ENCODE measurements at places on chromosomes 5 and 9.

DNA sequence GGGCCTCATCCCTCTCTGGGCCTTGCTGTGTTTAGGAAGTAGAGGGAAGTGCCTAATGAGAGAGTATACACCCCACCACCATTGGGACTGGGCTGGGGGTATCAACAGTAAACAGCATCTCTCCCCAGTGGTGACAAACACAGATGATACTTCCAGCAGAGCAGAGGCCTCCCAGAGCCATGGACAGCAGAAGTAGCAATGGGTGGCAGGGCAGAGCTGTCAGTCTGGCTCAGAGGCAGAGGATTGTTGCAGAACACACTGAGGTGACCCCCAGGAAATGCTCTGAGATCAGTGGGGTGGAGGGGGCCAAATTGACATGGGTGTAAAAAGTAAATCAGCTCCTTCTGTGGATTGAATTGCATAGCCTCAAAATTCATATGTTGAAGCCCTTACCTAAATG lies 12.1 kb upstream of the P4HA2 start:
- no peak for DNase-seq

- DNase-seq = peak; percentile 42
Observed at GRCh38 chr5:10734037-10734709, 26.9 kb downstream of the DAP start.

- DNase-seq = no peak
Observed at GRCh38 chr5:176882567-176882903, 16.6 kb downstream of the HK3 start.

GRCh38 chr5:150299571-150300327 lies 3.0 kb downstream of the ARSI start:
- no peak for DNase-seq

DNA sequence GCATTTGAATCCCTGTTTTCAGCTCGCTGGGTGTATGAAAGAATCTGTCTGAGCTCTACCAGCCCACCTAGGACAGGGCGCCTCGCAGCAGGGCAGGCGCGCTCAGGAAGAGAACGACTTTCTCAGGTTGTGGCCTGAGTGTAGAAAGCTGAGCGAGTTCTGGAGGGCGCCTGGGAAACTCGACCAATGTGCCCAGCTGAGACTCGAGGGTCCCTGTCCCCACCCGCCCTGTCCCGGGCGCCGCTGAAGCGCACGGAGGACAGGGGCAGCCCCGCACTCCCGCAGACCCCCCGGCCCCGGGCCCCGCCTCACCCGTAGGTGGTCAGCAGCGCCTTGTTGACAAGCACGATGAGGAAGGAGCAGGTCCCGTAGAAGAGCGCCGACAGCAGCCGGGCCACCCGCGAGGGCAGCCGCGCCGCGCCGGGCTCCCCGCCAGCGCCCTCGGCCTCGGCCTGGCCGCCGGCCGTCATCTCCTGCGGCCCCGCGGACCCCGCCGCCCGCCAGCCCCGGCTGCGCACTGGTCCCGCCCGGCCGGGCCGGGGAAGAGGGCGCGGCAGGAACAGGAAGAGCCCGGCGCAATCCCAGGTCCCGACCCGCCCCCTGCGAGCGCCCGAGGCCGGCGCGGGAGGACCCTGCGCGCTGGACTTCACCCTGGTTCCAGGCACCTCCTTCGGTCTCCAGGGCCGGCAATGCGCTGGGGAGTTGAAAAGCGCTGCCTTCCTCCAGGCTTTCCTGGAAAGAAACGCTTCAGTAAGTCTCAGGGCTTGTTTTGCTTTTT lies at the start of gene SLC35D2:
Gene SLC35D2 (minus strand): TSS at position 547 of the 778 bp plus-strand sequence. CDS start 77 bp downstream, at position 470.
- DNase-seq = peak; percentile 49

DNA sequence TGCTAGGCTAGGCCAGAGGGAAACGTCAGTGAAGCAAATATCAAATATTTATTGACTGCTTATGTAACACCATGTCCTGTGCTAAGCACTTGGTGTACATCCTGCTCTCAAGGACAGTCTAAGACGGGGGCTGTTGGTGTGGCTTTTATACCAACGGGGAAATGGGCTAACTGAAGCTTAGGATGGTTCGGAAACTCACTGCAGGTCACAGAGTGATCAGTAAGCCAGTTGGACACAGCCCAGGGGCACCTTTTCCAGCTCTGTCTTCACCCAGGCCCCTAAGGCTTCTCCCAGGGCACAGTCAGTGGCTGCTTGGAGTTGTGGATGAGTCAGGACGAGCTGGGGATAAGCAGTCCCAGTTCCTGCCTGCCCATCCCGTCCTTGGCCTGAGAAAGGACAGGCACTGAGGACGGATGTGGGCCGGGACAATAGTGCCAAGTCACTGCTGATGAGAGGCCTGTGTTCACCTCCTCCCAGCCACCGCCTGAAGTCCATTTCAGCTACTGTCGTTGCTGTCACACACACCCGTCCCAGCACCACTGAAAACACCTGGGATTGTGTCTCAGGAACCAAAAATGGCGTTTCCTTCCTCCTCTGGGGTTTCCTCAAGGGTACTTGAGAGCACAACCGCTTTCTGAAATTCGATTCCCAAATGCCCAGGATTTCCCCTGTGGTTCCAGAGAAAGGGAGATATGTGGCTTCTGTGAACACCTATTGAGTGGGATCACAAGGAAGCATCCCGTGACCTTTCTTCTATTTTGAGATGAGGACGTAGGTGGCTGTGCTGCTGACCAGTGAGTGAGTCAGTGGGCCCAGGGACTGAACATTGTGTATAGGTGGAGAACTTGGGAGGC lies 17.5 kb upstream of the SPRY4 start:
- DNase-seq = no peak

DNA sequence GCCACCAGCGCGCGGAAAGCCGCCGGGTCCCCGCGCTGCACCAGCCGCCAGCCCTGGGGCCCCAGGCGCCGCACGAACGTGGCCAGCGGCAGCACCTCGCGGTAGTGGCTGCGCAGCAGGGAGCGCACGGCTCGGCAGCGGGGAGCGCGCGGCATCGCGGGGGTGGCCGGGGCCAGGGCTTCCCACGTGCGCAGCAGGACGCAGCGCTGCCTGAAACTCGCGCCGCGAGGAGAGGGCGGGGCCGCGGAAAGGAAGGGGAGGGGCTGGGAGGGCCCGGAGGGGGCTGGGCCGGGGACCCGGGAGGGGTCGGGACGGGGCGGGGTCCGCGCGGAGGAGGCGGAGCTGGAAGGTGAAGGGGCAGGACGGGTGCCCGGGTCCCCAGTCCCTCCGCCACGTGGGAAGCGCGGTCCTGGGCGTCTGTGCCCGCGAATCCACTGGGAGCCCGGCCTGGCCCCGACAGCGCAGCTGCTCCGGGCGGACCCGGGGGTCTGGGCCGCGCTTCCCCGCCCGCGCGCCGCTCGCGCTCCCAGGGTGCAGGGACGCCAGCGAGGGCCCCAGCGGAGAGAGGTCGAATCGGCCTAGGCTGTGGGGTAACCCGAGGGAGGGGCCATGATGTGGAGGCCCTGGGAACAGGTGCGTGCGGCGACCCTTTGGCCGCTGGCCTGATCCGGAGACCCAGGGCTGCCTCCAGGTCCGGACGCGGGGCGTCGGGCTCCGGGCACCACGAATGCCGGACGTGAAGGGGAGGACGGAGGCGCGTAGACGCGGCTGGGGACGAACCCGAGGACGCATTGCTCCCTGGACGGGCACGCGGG lies at the start of gene TERT:
Gene TERT (minus strand): TSS at position 234 of the 815 bp plus-strand sequence. CDS start 79 bp downstream, at position 155.
- peak; percentile 57 for DNase-seq

DNA sequence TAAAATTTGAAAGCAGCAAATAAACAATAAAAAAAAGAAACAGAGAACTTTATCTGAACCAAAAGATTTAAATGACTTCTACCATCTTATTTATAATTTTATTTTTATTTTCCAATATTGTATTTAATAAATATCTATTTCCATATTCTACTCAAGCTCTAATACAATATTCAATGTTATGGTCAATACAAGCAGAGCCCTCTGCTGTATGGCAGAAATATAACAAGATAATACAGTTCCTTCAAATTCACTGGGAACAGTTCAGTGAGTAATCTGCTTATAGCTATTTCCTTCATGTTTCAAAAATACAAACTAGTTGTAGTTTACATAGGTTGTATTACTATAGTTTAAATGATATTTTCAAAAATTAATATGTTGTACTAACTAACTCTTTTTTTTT lies 332.7 kb downstream of the PRDM9 start:
- no peak for DNase-seq

GRCh38 chr9:111094433-111094924 lies 56.2 kb upstream of the LPAR1 start:
- DNase-seq = no peak

GRCh38 chr5:4906786-4907185 lies 233.3 kb upstream of the ADAMTS16 start:
- DNase-seq = no peak

DNA sequence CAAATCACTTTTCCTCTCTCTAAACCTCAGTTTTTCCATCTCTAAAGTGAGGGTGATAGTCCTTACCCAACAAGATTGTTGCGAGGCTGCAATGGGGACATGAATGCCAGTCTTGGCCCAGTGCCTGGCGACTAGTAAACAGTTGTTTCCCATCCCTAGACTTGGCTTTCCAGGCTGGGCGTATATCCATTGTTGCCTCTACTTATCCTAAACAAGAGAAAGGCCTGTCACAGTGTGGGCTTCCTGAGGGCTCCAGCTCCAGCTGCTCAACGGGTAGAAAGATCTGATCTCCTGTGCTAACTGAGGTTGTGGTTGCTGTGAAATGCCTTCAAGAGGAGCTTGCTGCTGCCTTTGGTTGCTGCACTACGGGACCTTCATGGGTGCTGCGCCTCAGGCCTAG lies 142.0 kb downstream of the NSG2 start:
- no peak for DNase-seq

DNA sequence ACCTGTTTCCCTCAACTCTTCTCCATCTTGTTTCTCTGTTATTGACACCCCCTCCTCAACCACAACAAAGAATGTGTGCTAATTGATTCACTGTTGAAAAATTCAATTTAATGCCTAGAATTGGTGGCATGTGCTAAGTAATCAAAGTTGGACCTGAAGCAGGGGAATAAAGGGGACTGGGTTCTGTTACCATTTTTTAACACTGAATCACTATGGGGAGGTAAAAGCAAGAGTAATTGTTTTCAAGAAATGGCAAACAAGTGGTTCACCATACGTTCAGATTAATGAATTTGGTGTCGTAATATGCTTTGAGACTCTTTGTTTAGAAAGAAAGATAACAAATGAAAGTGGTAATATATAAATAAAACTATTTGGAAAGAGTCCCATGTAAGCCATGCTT lies 17.0 kb upstream of the SSBP2 start:
- DNase-seq = no peak

DNA sequence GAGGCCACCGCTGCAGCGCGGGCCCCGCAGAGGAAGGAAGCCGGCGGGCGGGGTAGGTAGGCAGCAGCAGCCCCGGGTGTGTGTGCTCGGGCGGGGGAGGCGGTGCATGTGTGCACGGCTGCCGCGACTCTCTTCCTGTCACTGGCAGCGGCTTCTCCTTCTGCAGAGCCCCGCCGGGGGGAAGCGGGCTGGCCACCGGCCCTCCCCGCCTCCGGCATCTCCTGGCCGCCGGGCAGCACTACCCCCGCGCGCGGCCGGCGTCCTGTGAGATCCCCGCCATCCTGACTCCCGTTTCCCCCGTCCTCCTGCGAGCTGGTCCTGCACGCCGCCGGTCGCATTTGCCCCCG lies 315 bp downstream of the PIK3R1 start:
- DNase-seq = no peak

DNA sequence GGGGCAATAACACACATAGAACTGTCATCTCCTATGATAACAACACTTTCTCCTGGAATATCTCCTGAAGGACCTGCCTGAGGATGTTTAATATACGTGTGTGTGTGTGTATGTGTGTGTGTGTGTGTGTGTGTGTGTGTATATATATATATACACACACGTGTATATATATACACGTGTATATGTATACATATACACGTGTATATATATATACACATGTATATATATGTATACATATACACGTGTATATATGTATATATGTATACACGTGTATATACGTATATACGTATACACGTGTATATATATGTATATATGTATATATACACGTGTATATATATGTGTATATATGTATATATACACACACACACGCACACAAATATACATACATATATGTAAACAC lies 27.5 kb downstream of the CDH18 start:
- DNase-seq = no peak

GRCh38 chr5:93226202-93226735 lies 354.8 kb downstream of the NR2F1-AS1 start:
- DNase-seq = no peak

- no peak for DNase-seq
Observed at GRCh38 chr9:133591116-133591910, 17.9 kb downstream of the FAM163B start.

DNA sequence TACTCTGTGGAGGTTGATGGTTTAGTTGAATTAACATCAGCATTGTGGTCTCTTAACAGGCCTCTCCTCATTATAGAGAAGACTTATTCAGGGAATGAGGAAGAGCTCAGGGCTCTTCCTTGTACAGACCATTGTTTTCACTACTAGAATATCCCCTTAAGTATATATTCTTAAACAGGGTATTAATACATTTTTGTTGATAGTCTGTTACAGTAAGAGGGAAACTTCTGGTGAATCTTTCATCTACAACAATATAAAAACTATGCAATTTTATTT lies 330.7 kb downstream of the ADGRV1 start:
- no peak for DNase-seq

DNA sequence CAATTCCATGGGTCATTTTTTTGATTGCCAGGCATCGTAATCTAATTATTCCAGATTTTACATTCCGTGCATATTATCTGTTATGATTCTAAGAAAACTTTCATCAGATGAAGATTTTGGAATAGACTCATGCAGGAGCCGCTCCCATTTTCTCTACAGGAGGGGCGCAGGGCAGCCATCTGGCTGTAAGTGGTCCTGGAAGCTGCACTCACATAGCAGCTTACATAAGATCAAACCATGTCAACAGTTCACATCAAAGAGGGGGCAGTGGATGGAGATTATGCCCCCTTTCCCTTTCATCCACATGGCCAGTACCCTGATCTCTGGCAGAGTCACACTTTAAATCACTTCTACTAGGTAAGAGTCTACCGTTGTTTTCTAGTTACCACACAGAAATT lies 73.3 kb upstream of the PCA3 start:
- no peak for DNase-seq

DNA sequence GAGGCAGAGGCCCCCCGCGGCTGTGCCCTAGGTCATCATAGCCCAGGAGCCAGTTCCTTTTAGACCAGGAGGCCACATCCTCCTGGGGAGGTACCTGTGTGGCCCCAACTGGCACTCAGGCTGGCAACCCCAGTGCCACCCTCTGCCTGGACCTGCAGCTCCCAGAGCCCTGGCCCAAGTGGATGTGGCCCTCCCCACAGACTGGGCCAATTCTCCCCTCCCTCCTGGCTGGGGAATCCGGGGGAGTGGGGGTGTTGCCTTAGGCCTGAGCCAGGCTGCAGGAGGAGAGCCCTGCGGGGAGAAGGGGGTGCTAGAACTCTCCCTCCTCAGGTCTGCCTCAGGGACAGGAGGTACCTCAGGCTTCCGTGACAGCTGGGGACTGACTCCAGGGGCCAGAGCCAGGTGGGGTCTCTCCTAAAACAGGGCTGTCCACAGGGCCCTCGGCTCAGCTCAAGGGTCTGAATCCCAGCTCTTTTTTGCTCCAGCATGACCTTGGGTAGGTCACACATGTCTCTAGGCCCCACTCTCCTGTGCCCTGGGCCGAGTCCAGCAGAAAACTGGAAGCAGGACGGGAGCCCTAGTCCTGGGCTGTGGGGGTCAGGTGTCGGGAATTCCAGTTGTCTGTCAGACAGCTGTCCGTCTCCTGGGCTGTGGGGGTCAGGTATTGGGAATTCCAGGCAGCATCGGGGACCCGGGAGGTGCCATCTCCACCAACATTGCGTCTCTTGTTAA lies 9.6 kb downstream of the DNLZ start:
- no peak for DNase-seq
